ENCODE measurements at places on chromosomes 5 and 9. TPM values are rescaled to one million over a fixed set of nuclear protein-coding genes. Genes with fewer than 3 reads are reported as not detected.
A peak's percentile ranks its signal among the peaks of the same experiment; 100 is the strongest.

The OR13C5 gene
- total RNA-seq = not detected

The FOXD4L6 gene
- not detected for total RNA-seq

The NR5A1 gene
- not detected for total RNA-seq

The GRM6 gene
- total RNA-seq = not detected

The FOXD4L3 gene
- not detected for total RNA-seq

The PCDHB4 gene
- total RNA-seq = 2.5 TPM

The ZNF454 gene
- total RNA-seq = 1.9 TPM

The MSX2 gene
- total RNA-seq = 1.6 TPM

The NAA35 gene
- total RNA-seq = 16.4 TPM

The SPINK6 gene
- not detected for total RNA-seq

The OBP2B gene
- total RNA-seq = not detected

The UTP15 gene
- 9.1 TPM for total RNA-seq

DNA sequence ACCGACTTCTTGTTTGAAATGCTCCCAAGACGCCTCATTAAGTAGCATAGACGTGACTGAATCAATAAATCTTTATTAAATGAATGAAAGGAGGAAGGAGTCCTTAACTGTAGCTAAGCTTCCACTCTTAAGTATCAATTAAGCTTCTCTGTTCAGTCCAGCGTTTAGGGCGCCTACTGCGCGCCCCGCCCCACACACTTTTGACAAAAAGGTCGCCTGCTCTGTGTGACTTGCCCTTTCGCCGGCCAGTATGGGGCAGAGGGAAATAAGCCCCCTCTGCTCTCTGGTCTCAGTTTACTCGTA, 662 bp upstream of the DOLPP1 start:
- peaks cover 11% of the 10 kb centered on the region for H3K36me3 ChIP-seq
- no peaks in the 10 kb centered on the region for H3K27me3 ChIP-seq
- H3K4me3 ChIP-seq = peak overlapping the region; percentile 86
- H3K4me1 ChIP-seq = peaks cover 13% of the 10 kb centered on the region

DNA sequence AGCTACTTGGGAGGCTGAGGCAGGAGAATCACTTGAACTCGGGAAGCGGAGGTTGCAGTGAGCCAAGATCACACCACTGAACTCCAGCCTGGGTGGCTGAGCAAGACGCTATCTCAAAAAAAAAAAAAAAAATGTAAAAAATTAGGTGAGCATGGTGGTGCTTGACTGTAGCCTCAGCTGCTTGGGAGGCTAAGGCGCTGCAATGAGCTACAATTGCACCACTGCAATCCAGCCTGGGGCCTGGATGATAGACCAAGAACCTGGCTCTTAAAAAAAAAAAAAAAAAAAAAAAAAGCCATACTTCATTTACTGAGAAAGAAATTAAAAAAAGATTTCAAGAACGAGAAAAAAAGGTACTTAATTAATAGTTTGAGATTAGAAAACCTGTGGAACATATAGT, 62.1 kb downstream of the SVEP1 start:
- no peak overlapping the region for H3K27ac ChIP-seq
- no peak overlapping the region for H3K4me3 ChIP-seq
- no peaks in the 10 kb centered on the region for H3K36me3 ChIP-seq

DNA sequence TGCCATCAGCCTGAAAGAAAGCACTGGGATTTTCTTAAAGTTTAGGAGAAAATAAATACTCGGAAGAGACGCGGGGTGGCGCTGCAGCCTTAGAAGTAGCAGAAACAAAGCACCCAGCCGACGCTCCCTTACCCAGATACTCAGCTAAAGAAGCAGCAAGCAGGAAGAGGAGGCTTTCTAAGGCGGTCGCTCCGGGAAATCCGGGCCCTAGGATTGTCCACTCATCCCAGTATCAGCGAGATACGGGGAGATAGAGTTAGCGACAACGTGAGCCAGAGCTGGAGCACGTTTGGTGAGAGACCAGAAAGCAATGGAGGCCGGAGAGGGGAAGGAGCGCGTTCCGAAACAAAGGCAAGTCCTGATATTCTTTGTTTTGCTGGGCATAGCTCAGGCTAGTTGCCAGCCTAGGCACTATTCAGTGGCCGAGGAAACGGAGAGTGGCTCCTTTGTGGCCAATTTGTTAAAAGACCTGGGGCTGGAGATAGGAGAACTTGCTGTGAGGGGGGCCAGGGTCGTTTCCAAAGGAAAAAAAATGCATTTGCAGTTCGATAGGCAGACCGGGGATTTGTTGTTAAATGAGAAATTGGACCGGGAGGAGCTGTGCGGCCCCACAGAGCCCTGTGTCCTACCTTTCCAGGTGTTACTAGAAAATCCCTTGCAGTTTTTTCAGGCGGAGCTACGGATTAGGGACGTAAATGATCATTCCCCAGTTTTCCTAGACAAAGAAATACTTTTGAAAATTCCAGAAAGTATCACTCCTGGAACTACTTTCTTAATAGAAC, at the start of gene PCDHB2:
Gene PCDHB2 (plus strand): TSS at position 135 of the 782 bp plus-strand sequence. CDS start 176 bp downstream, at position 311.
- no peaks in the 10 kb centered on the region for H3K4me1 ChIP-seq
- H3K36me3 ChIP-seq = no peaks in the 10 kb centered on the region
- H3K4me3 ChIP-seq = peak within 1 kb of the TSS; percentile 19
- DNase-seq = peak; percentile 30

- H3K27me3 ChIP-seq = peaks cover 2% of the 10 kb centered on the region
- no peaks in the 10 kb centered on the region for H3K36me3 ChIP-seq
- no peak overlapping the region for H3K27ac ChIP-seq
- no peaks in the 10 kb centered on the region for H3K4me1 ChIP-seq
Measured at GRCh38 chr9:91012933-91013841, 211.6 kb downstream of the SYK start.

GRCh38 chr5:160638161-160638742, 213.8 kb downstream of the ATP10B start:
- H3K27me3 ChIP-seq = no peaks in the 10 kb centered on the region
- no peaks in the 10 kb centered on the region for H3K36me3 ChIP-seq
- no peaks in the 10 kb centered on the region for H3K4me1 ChIP-seq

DNA sequence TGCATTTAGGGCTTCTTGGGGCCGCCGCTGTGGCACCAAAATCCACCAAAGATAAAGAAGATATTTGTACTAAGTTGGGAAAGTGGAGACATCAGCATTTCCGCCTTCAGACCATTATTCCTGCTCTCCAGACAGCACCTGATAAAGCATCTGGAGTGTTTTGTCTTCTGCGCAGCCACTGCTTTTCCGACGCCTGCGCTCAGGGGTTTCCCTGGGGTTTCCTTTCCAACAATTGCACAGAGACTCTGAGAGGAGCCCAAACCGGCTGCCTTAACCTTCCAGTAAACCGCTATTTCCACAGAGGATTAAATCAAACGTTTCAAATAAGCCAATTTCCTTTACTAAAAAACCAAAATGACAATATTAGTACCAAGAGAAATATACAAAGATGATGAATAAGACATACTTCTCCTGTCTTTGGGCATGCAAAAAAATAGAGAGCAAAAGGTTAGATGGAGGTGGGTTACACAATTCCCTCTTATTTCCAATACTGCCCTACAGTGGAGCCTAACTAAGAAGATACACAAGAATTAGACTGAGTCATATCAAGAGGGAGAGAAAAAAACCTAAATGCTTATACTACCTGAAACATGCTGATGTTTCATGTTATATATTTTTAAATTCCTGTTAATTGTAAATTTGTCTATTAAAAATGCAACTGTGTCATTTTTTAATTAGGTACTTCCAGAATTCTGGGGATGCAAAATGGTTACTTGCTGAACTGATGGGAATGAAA, 98.4 kb downstream of the MAPKAP1 start:
- H3K36me3 ChIP-seq = no peaks in the 10 kb centered on the region
- H3K27me3 ChIP-seq = no peaks in the 10 kb centered on the region
- no peak overlapping the region for H3K27ac ChIP-seq
- DNase-seq = no peak

- DNase-seq = no peak
- H3K27ac ChIP-seq = peak overlapping the region; percentile 72
- peaks cover 41% of the 10 kb centered on the region for H3K4me1 ChIP-seq
- no peaks in the 10 kb centered on the region for H3K36me3 ChIP-seq
Measured at GRCh38 chr5:172793577-172794488, 22.8 kb upstream of the DUSP1 start.

- DNase-seq = no peak
- H3K27me3 ChIP-seq = no peaks in the 10 kb centered on the region
- H3K4me3 ChIP-seq = peak overlapping the region; percentile 78
- peaks cover 5% of the 10 kb centered on the region for H3K36me3 ChIP-seq
Measured at GRCh38 chr9:129834489-129835127, 467 bp downstream of the C9orf78 start.

GRCh38 chr5:140246378-140247122, 56.4 kb downstream of the PFDN1 start:
- DNase-seq = peak; percentile 59
- peaks cover 38% of the 10 kb centered on the region for H3K36me3 ChIP-seq
- H3K27me3 ChIP-seq = no peaks in the 10 kb centered on the region

- no peaks in the 10 kb centered on the region for H3K36me3 ChIP-seq
- DNase-seq = no peak
- no peaks in the 10 kb centered on the region for H3K27me3 ChIP-seq
- H3K4me3 ChIP-seq = no peak overlapping the region
- H3K4me1 ChIP-seq = peaks cover 5% of the 10 kb centered on the region
Measured at GRCh38 chr9:116626762-116627161, 60.3 kb upstream of the TRIM32 start.

DNA sequence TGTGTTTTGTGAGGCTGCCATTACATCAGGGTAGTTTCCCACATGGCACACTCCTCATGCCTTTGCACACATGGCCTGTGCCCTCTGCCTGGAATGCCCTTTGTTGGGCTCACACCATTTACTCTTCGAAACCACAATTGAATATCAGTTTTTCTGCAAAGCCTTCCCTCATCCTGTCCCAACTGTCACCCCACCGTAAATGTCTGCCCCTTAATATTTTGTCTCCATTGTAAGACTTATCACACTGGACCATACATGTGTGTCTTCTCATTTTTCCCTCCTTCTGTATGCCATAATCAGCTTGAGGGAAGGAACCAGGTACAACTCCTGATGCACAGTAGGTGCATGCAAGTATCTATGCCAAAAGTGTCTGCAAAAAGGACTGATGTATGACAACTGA, 62.7 kb upstream of the TMEM252 start:
- H3K36me3 ChIP-seq = no peaks in the 10 kb centered on the region
- no peaks in the 10 kb centered on the region for H3K4me1 ChIP-seq
- H3K4me3 ChIP-seq = no peak overlapping the region
- no peaks in the 10 kb centered on the region for H3K27me3 ChIP-seq
- DNase-seq = no peak

GRCh38 chr5:180315762-180316212, 23.9 kb upstream of the MAPK9 start:
- H3K27me3 ChIP-seq = no peaks in the 10 kb centered on the region
- DNase-seq = peak; percentile 50
- H3K4me3 ChIP-seq = no peak overlapping the region
- H3K27ac ChIP-seq = no peak overlapping the region

GRCh38 chr5:158524070-158524469, 575.6 kb downstream of the EBF1 start:
- H3K4me1 ChIP-seq = peaks cover 6% of the 10 kb centered on the region
- H3K27me3 ChIP-seq = no peaks in the 10 kb centered on the region
- H3K36me3 ChIP-seq = no peaks in the 10 kb centered on the region

DNA sequence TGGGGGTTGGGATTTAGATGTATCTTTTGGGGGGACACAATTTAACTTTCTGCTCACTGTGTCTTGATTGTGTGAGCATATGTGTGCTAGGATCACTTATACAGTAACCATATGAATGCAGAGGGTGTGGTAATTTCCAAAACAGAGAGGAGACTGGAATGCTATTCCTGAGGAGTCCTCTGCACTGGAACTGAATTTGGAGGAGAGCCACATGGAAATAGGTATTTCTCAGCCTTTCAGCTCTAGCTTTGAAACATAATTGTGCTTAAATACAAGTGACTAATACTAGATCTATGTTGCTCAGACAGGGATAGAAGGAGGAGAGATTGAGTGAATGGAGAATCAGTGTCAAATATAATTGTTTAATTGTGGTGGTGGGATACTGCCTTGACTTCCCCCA, 45.5 kb downstream of the FOCAD start:
- H3K27ac ChIP-seq = no peak overlapping the region
- DNase-seq = no peak
- H3K27me3 ChIP-seq = no peaks in the 10 kb centered on the region
- peaks cover 11% of the 10 kb centered on the region for H3K4me1 ChIP-seq

GRCh38 chr9:114238891-114239875, 83.7 kb upstream of the ORM1 start:
- no peak overlapping the region for H3K4me3 ChIP-seq
- peak; percentile 66 for DNase-seq
- peaks cover 20% of the 10 kb centered on the region for H3K4me1 ChIP-seq
- no peaks in the 10 kb centered on the region for H3K36me3 ChIP-seq

DNA sequence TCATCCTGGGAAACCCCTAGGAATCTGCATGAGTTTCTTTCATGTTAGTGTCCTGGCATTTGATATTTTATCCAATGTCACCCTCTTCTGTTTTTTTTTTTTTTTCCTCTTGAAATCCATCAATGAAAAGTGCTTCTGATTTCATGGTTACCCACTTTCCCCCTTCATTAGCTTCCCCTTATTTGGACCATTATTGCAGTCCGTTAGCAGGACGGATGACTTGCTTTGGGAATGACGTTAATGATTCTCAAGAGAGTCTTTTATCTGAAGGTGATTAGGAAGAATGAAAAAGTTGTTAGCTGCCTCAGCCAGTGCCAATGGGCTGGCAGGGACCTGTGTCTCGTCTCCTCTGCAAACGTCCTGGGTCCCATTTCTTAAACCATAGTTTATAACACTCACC, 134.7 kb downstream of the SEMA6A start:
- no peak for DNase-seq
- no peaks in the 10 kb centered on the region for H3K27me3 ChIP-seq
- H3K36me3 ChIP-seq = no peaks in the 10 kb centered on the region
- H3K27ac ChIP-seq = no peak overlapping the region
- peaks cover 14% of the 10 kb centered on the region for H3K4me1 ChIP-seq

- no peaks in the 10 kb centered on the region for H3K4me1 ChIP-seq
- DNase-seq = no peak
- H3K27ac ChIP-seq = no peak overlapping the region
- H3K27me3 ChIP-seq = no peaks in the 10 kb centered on the region
Measured at GRCh38 chr5:5154733-5155132, 14.6 kb downstream of the ADAMTS16 start.

Data from heart right ventricle (tissue), 16 donors.